Small intestine (tissue), 16 donors: ENCODE measurements at places on chromosomes 2 and 18.
A peak's percentile ranks its signal among the peaks of the same experiment; 100 is the strongest.

- no peak for DNase-seq
Observed at GRCh38 chr2:171800639-171801038, 93.4 kb downstream of the SLC25A12 start.

DNA sequence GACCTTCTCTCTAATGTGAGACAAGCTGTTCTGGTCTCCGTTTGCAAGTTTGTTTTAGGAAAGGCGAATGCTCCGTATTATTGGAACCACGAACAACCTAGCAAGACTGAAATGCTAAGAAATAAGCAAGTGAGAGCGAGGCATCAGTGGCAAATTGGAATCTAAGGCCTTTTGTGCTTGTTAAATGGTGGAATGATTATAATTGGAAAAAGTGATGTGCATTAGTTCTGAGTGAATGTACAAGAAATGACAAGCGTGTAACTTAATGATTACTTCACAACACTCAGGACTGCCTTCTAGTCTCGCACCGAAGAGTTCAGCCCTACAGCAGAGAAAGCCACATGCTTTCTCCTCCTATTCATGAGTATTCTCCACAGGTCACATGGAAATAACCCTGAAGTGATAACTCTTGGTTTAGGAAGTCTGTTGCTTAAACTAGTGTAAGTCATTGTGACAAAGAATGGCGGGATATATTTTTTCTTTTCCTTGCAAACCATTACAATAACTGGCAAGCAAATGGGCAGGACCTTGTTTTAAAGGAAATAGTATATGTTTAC, 392.2 kb upstream of the FIGN start:
- no peak for DNase-seq

GRCh38 chr18:80046011-80046410, 11.8 kb downstream of the RBFA start:
- no peak for DNase-seq

DNA sequence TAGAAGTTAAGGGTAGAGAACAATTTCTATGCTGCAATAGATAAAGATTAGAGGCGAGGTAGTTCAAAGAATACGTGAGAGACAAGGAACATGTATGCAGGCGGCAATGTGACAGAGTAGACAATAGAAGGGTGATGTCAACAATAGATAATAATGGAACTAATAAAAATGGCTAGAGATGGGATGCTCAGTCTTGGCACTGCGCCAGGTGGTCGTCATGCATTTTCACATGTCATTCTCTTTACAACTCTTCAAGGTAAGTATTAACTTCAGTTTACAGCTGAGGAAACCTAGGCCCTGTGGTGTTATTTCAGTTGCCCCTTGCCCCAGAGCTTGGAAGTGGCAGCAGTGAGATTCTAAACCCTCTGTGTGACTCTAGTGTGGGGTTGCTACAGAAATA, 890.7 kb upstream of the CELF4 start:
- no peak for DNase-seq

DNA sequence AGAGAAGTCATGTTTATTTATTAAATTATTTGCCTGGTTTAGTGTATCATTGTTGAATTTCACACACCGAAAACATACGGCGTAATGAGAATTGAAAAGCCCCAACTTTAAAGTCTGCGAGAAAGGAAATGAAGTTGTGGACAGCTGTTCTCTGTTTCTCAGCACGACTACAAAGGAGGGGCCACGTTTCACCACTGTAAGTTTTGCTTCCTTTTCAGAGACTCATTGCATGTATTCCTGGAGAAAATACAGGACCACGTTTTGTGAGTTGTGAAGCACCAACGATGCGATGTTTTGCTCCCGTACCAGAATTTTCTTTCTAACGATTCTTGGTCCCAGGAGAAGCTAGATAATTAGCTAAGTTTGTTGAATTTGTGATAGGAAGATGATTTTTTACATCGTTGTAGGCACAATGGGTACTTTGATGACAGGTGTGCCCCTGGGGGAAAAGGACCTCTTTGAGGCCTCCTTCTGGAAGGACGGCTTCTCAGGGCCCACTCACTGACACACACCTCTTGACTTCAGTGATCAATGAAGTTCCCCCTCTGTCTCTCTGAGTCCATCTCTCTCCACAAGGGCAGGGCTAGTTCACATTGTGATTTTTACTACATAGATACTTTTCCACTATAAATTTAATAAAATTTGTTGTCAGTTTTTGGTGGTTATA, 23.7 kb upstream of the ACKR3 start:
- DNase-seq, result no peak

- no peak for DNase-seq
Observed at GRCh38 chr18:69161383-69162028, 239.2 kb upstream of the DOK6 start.

DNA sequence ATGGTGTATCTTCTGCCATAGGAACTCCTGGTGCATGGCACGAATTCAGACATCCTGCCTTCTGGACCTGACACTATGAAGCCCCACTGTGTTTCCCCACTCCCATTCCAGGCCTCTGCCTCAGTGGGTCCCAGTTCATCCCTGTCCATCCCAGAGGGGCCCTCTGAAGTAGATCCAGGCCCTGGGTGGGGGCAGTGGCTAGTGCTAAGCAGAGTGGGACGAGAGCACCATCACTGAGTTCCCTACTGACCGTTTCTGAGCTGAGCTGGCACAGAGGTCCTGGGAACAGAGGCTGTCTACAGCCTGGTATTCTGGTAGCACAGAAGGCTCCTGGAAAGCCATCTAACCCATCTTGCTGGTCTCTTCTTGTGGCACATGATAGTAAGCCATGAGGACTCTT, 54.0 kb downstream of the ATOH8 start:
- DNase-seq, result no peak

DNA sequence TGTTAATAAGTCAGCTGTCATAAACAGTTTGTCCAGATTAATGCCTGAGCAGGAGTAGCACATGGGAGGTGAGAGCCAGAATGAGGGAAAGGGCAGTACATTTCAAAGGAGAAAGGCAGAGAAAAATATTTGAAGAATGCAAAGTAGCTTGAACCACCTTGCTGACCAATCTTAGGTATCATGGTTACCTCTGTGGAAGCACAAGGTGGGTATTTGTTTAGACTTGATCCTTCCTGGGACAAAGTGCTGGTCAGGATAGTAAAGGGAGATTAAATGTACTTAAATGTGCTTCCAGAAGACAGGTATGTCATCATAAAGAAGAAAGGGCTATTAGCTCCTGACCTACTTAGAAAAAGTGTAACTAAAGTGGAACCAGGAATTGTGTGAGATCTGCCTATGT, 105.0 kb downstream of the LRRTM1 start:
- DNase-seq, result no peak

DNA sequence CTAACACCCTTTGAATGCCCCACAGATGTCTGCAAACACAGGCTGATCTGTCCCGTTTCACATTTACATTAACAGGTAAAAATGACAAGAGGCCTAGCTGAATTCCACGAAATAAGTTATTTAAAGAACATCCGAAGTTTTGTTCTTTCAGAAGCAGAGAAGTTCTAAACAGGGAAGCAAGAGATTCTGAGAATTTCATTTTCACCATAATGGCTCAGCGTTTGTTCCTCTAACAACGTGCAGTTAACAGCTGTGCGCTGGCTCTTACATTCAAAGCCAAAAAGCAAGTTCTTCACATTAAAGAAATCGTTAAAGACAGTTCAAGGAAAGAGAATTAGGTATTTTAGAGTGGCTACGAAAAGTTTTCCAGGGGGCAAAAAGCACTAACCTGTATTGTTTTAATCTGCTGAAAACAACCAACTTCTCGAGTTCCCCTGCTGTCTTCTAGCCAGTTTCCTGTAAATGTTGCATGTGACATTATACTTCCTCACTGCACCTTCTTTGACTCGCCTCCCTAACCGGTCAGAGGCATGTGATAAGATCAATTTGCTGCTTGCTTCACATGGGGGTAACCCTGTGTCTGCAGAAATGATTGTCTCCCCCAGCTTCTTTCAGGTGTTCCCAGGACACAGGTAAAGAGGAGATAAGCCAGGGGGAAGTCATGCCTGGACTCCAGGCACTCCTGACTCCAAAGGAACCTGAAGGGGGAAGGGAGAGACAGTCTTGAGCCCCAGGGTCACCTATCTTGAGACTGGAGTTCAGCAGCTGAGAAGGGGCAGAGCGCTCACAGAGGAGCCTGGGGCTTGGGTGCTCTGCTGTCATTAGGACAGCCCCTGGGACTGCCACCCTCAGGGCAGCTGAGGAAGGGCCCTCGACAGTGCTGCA, 36.8 kb upstream of the WIPF1 start:
- peak; percentile 56 for DNase-seq

- no peak for DNase-seq
Observed at GRCh38 chr18:48153613-48154481, 223.4 kb upstream of the SMAD2 start.

GRCh38 chr18:12099160-12099559, 5.5 kb downstream of the ANKRD62 start:
- no peak for DNase-seq

- DNase-seq, result peak; percentile 6
Observed at GRCh38 chr2:13558368-13558767, 841.6 kb downstream of the TRIB2 start.

DNA sequence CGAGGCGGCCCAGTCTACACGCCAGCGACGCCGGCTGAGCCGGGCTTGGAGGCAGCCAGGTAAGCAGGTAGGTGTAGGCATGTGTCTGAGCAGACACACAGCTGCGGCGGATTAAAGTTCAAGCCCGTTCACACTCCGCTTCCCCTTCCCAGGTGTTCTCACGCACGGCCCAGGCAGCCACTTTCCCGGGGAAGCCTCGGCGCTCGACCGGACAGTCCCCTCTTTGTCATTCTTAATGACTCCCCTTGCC, 367 bp downstream of the TGFA start:
- peak; percentile 83 for DNase-seq

DNA sequence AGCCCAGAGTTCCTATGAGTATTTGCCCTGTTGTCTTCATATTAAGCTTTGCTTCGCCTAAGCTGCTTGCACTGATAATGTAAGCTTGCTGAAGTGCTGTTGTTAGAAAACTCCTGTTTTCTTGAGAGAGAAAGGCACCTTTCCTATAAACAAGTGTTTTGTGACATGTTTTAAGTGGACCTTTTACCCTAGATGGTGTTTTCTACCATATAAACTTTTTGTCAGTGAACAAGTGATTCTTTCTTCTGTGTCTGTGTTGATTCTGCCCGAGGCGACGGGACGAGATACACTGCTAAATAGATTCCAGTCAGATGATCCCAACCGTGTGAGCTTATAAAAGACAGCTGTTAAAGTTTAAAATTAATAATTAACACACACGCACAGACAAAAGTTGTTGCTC, 24.1 kb downstream of the CABLES1 start:
- DNase-seq, result peak; percentile 79

DNA sequence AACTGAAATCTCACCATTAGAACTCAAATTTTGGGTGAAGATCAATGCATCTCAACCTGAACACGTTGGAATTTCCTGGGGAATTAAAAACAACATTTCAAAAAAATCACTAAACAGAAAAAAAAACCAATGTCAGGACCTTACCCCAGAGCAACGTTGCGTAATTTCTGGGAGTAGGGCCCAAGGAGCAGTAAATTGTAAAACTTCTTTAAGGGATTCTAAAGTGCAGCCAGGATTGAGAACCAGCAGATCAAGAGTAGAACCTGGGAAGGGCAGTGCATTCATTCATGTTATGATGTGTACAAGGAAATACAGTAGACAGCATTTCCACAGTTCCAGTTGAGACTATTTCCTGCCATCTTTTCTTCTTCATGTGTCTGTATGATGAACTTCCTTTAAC, 56.9 kb downstream of the RHBDD1 start:
- peak; percentile 23 for DNase-seq

DNA sequence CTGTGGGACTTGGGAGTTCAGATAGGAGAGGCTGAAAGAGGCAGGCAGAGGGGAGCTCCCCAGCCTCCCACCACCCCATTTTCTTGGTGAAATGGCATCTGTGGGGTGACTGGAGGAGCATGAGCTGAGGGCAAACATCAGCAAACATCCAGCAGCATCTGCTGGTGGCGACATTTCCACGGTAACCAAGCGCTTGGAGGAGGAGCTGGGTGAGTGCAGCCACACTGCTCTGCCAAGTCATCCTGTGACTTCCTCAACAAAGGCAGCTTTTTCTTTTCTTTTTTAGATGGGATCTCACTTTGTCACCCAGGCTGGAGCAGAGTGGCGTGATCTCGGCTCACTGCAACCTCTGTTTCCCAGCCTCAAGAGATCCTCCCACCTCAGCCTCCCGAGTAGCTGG, 5.6 kb downstream of the TXNL4A start:
- DNase-seq, result no peak
